ENCODE measurements at places on chromosomes 2 and 18. TPM values are rescaled to one million over a fixed set of nuclear protein-coding genes. Genes with fewer than 3 reads are reported as not detected.
A peak's percentile ranks its signal among the peaks of the same experiment; 100 is the strongest.

GRCh38 chr18:55289775-55290174 lies 298.2 kb downstream of the TCF4 start:
- H3K4me1 ChIP-seq: peaks cover 8% of the 10 kb centered on the region
- no peaks in the 10 kb centered on the region for H3K36me3 ChIP-seq
- H3K27me3 ChIP-seq: no peaks in the 10 kb centered on the region
- no peak overlapping the region for H3K27ac ChIP-seq
- DNase-seq: no peak

GRCh38 chr2:46535360-46535759 lies 56.0 kb downstream of the TMEM247 start:
- H3K27me3 ChIP-seq: no peaks in the 10 kb centered on the region
- H3K27ac ChIP-seq: no peak overlapping the region
- H3K4me3 ChIP-seq: no peak overlapping the region
- no peak for DNase-seq
- peaks cover 2% of the 10 kb centered on the region for H3K4me1 ChIP-seq
- no peaks in the 10 kb centered on the region for H3K36me3 ChIP-seq

DNA sequence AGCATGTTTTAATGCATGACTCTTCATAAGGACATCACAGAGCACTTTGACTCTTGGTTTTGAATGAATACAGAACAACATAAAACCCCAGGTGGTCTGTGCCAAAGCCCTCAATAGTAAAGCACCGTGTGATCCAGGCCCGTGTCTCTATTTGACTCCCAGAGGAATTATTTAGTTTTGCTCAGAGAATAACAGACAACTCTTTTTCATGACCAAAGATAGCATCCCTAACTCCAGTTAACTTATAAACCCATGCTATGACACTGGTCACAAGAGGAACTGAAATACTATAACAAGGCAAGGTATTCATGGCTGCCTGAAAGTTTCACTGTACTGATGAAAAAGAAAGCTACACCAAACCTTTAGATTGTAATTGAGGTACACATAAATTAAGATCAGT lies 128.4 kb downstream of the IKZF2 start:
- DNase-seq: no peak
- no peaks in the 10 kb centered on the region for H3K27me3 ChIP-seq
- no peak overlapping the region for H3K4me3 ChIP-seq
- no peaks in the 10 kb centered on the region for H3K36me3 ChIP-seq

GRCh38 chr2:176653479-176654443 lies 384.5 kb downstream of the MTX2 start:
- H3K36me3 ChIP-seq: no peaks in the 10 kb centered on the region
- no peak overlapping the region for H3K4me3 ChIP-seq
- no peaks in the 10 kb centered on the region for H3K27me3 ChIP-seq
- no peaks in the 10 kb centered on the region for H3K4me1 ChIP-seq
- H3K27ac ChIP-seq: no peak overlapping the region

DNA sequence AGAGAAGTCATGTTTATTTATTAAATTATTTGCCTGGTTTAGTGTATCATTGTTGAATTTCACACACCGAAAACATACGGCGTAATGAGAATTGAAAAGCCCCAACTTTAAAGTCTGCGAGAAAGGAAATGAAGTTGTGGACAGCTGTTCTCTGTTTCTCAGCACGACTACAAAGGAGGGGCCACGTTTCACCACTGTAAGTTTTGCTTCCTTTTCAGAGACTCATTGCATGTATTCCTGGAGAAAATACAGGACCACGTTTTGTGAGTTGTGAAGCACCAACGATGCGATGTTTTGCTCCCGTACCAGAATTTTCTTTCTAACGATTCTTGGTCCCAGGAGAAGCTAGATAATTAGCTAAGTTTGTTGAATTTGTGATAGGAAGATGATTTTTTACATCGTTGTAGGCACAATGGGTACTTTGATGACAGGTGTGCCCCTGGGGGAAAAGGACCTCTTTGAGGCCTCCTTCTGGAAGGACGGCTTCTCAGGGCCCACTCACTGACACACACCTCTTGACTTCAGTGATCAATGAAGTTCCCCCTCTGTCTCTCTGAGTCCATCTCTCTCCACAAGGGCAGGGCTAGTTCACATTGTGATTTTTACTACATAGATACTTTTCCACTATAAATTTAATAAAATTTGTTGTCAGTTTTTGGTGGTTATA lies 23.7 kb upstream of the ACKR3 start:
- no peaks in the 10 kb centered on the region for H3K27me3 ChIP-seq
- no peak overlapping the region for H3K27ac ChIP-seq
- DNase-seq: no peak
- H3K4me1 ChIP-seq: no peaks in the 10 kb centered on the region
- H3K36me3 ChIP-seq: no peaks in the 10 kb centered on the region
- no peak overlapping the region for H3K4me3 ChIP-seq

- H3K27me3 ChIP-seq: no peaks in the 10 kb centered on the region
- H3K36me3 ChIP-seq: no peaks in the 10 kb centered on the region
- H3K4me3 ChIP-seq: no peak overlapping the region
- no peaks in the 10 kb centered on the region for H3K4me1 ChIP-seq
- DNase-seq: no peak
These were observed 642.0 kb upstream of the FSHR start for GRCh38 chr2:49796266-49796665.

GRCh38 chr18:48683197-48683596 lies 144.4 kb downstream of the CTIF start:
- H3K4me3 ChIP-seq: no peak overlapping the region
- H3K4me1 ChIP-seq: peaks cover 12% of the 10 kb centered on the region
- no peaks in the 10 kb centered on the region for H3K27me3 ChIP-seq
- H3K27ac ChIP-seq: no peak overlapping the region

DNA sequence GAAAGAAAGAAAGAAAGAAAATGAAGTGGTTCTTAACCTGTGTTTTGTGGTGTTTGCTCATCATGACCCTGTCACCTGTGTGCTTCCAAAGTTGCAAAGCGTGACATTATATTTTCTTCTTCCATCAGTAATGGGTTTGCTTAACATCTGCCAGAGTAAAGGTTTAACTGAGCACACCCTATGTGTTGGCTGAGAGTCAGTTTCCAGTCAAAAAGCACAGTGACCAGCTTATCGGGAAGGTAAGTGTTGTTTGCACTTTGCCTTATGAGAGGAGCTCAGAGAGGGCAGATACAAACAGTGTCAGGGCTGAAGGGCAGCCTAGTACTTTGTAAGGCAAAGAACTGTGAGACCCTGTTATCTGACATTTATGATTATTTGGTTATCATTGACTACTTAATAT lies 406.2 kb upstream of the CWC22 start:
- H3K4me1 ChIP-seq: no peaks in the 10 kb centered on the region
- no peaks in the 10 kb centered on the region for H3K36me3 ChIP-seq
- H3K27me3 ChIP-seq: no peaks in the 10 kb centered on the region
- no peak for DNase-seq
- H3K4me3 ChIP-seq: no peak overlapping the region

DNA sequence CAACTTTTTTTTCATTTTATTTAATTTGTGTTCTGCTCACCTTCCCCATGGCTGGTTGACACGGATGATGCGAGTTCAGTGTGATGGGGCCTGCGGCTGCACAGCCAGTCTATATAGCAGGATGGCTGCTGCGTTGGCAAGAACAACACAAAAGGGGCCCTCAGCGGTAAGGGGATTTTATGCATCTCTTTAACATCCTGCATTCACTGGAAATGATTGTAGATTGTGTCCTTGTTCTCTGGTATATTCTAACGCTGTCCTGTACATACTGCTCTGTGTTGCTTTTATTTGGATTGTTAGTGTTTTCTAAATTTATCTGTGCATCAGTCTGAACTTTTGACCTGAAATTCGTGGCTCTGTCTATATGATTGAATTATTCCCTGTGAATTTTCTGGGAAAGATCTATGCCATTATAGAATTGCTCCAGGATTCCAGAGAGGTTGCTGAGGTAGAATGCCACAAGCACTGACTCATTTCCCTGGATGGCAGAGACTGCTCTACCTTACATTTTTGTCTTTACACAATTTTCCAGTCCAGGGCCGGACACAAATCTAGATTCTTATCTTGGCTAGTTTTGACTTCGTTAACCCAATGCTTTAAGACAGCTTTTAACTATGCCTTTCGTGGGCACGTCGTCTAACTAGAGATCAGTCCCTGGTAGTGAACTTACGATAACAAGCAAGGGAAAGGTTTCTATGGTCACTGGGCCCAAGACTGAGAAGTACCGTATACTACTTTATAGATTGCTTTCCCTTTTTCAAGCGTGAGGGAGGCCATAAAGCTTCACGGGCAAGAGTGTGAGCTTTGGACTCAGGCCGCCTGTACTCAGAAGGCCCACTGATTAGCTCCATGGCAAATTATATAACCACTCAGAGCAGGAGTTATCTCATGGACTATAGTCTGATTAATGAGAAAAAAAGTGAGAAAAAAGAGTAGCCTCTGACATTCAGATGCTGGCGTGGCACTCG lies at the start of gene CRYGC:
CRYGC (minus strand) TSS at position 85 of the 968 bp plus-strand sequence; CDS start at position 49, 36 bp downstream.
- H3K27ac ChIP-seq: peak within 1 kb of the TSS; percentile 48
- no peak for DNase-seq

GRCh38 chr2:84459944-84460429 lies 907 bp upstream of the SUCLG1 start:
- H3K4me3 ChIP-seq: peak overlapping the region; percentile 93
- no peak for DNase-seq
- no peak overlapping the region for H3K27ac ChIP-seq
- H3K4me1 ChIP-seq: peaks cover 6% of the 10 kb centered on the region

- H3K4me1 ChIP-seq: no peaks in the 10 kb centered on the region
- H3K27ac ChIP-seq: no peak overlapping the region
- no peak overlapping the region for H3K4me3 ChIP-seq
- DNase-seq: no peak
- no peaks in the 10 kb centered on the region for H3K36me3 ChIP-seq
These were observed 487.4 kb upstream of the ZEB2 start for GRCh38 chr2:145007093-145007959.

GRCh38 chr2:130987519-130988425 lies 105.5 kb downstream of the FAM168B start:
- H3K4me1 ChIP-seq: no peaks in the 10 kb centered on the region
- no peak overlapping the region for H3K4me3 ChIP-seq
- no peaks in the 10 kb centered on the region for H3K36me3 ChIP-seq
- H3K27ac ChIP-seq: no peak overlapping the region

DNA sequence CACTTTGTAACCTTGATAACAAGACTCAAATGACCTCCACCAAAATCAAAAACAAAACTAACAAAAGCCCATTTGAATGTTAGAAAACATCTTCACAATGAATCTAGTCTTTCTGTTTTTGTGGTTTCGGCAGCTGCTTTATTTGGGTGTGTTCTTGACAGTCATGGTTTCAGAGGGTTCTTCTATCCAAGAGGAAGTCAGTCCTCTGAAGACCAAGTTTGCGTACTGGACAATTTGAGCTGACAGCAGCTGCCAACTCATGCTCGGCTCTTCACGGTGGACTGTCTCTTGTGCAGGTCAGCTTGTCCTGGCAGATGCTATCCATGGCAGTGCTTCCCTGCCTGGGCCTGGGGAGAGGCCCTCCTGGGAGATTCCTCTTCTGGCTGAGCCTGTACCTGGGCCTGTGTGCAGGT lies 91.0 kb downstream of the TMEM17 start:
- no peaks in the 10 kb centered on the region for H3K36me3 ChIP-seq
- H3K4me1 ChIP-seq: peaks cover 9% of the 10 kb centered on the region

DNA sequence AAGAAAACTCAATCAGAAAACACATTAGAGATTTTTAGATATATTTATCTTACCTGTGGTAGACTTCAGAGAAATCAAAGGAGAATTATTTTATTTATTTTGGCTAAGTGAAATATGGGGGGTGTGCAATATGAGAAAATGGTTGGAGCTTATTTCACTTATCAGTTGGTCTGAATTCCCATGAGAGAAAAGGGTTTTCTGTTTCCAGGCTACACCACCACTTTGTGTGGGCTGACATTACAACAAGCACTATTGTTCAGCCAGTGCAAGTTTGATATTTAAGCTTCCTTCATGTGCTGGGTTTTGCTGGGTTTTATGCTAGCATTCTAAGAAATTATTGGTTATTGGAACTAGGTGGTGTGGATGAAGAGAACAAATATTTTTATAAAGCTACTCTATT lies 33.5 kb downstream of the RMND5A start:
- no peak for DNase-seq
- no peak overlapping the region for H3K4me3 ChIP-seq
- no peak overlapping the region for H3K27ac ChIP-seq
- H3K36me3 ChIP-seq: no peaks in the 10 kb centered on the region
- no peaks in the 10 kb centered on the region for H3K4me1 ChIP-seq

GRCh38 chr2:233250985-233251305 lies 528 bp upstream of the ATG16L1 start:
- H3K4me3 ChIP-seq: peak overlapping the region; percentile 91
- no peaks in the 10 kb centered on the region for H3K27me3 ChIP-seq
- H3K36me3 ChIP-seq: no peaks in the 10 kb centered on the region

DNA sequence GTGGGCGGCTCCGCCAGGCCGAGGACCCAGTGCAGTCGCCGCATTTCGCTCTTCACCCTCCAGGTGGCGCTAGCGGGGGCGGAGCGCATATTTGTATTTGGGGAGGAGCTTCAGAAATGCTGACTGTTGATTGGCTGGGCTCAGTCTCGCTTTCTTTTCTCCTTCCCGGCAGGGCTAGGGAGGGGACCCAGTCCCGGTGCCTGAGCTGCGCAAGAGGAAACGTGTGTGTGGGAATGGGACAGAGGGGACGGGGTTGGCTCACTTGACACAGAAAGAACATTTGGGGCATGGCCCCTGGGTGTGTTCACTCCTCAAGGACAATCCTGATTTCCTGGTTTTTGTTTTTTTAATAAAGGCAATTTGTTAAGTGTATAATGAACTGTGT lies 20.3 kb upstream of the DNMT3A start:
- H3K27me3 ChIP-seq: no peaks in the 10 kb centered on the region
- H3K4me3 ChIP-seq: peak overlapping the region; percentile 36
- H3K36me3 ChIP-seq: no peaks in the 10 kb centered on the region
- no peak overlapping the region for H3K27ac ChIP-seq
- H3K4me1 ChIP-seq: peaks cover 7% of the 10 kb centered on the region

DNA sequence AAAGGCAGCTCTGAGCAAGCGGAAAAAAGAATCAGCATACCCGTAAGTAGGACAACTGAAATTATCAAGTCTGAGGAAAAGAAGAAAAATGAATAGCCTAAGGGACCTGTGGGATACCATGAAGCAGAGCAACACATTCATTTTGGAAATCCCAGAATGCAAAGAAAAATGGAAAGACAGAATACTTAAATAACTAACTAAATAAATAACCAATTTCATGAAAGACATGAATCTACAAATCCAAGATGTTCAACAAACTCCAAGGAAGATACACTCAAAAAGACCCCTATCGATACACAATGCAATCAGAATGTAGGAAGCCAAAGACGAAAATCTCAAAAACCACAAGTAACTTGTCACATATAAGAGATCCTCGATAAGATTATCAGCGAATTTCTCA lies 117.0 kb downstream of the USP34 start:
- H3K4me1 ChIP-seq: peaks cover 7% of the 10 kb centered on the region
- H3K4me3 ChIP-seq: no peak overlapping the region
- DNase-seq: no peak
- no peaks in the 10 kb centered on the region for H3K27me3 ChIP-seq

TYMS gene
- polyA plus RNA-seq: 8.4 TPM

DOK6 gene
- 3.9 TPM for polyA plus RNA-seq

PPP4R1 gene
- polyA plus RNA-seq: 62.7 TPM

SLC8A1 gene
- polyA plus RNA-seq: 1.3 TPM

ASXL3 gene
- 1.8 TPM for polyA plus RNA-seq

KCNE4 gene
- polyA plus RNA-seq: 11.3 TPM

SKOR2 gene
- polyA plus RNA-seq: not detected

ARHGEF4 gene
- polyA plus RNA-seq: 9.6 TPM

LONRF2 gene
- polyA plus RNA-seq: 16.5 TPM
